ENCODE measurements at places on chromosomes 4 and X. TPM values are rescaled to one million over a fixed set of nuclear protein-coding genes. Genes with fewer than 3 reads are reported as not detected.

GRCh38 chrX:154294791-154295574 is at the start of gene TEX28:
TEX28 (minus strand) TSS chrX:154295124; CDS start chrX:154292117, 3,007 bp downstream.
- H3K4me1 ChIP-seq = no peaks in the 10 kb centered on the region
- H3K27me3 ChIP-seq = no peaks in the 10 kb centered on the region
- H3K27ac ChIP-seq = no peak within 1 kb of the TSS
- H3K36me3 ChIP-seq = no peaks in the 10 kb centered on the region
- H3K4me3 ChIP-seq = no peak within 1 kb of the TSS

GRCh38 chr4:8440492-8441311 is at the start of the genes ACOX3 and TRMT44:
ACOX3 (minus strand) TSS chr4:8440723; CDS start chr4:8416521, 24,202 bp downstream.
TRMT44 (plus strand) TSS chr4:8440777; CDS start chr4:8440823, 46 bp downstream.
- H3K4me1 ChIP-seq = peaks cover 71% of the 10 kb centered on the region
- peak within 1 kb of the TSS; percentile 91 for H3K27ac ChIP-seq
- peak within 1 kb of the TSS; percentile 95 for H3K4me3 ChIP-seq
- H3K27me3 ChIP-seq = no peaks in the 10 kb centered on the region
- peaks cover 13% of the 10 kb centered on the region for H3K36me3 ChIP-seq
- peak; percentile 98 for DNase-seq

PQBP1 gene
- total RNA-seq = 71.0 TPM

DNA sequence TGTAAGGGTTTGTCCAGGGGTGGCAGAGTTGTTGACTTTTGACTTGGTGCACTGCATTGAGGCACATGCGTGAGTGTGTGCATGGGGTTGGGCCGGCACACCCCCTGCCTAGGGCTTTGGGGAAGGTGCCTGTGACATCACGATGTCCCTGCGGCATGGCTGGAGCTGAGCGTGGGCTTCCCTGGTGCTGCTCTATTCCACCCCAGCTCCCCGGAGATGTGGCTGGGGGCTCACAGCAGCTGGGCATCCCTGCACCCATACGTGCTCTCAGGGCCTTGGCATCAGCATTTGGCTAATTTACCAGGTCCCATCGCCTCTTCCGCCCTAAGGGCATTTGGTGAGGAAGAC is 5.7 kb downstream of the PSAPL1 start:
- no peaks in the 10 kb centered on the region for H3K36me3 ChIP-seq
- DNase-seq = no peak
- H3K27me3 ChIP-seq = no peaks in the 10 kb centered on the region
- H3K4me1 ChIP-seq = no peaks in the 10 kb centered on the region
- no peak overlapping the region for H3K4me3 ChIP-seq

DNA sequence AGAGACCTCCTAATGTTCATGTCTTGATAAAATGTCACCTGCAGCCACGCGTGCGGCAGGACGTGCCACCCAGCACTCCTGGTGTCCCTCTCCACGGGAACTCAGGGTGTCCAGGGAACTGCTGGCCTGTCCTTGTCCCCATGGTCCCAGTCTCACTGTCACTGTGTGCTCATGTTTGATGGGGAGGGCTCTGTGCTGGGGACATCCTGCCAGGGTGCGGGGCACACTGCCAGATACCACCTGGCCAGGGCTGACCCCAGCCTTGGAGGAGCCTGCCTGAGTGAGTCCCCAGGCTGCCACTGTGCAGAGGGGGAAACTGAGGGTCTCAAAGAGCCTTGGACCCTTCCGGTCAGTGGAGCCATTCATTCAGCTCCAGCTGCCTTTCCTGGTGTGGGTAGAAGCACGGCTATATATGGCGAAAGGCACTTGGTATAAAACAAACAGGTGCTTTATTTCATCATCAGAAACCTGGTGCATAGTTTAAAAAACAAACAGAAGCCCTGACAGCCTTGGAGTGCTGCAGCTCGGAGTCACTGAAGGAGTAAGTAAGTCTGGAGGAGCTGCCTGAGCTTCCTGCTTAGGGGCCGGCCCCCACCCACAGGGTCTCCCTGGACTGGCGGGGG is 33.0 kb downstream of the NOP14 start:
- H3K4me1 ChIP-seq = peaks cover 41% of the 10 kb centered on the region
- peak overlapping the region; percentile 94 for H3K27ac ChIP-seq
- DNase-seq = no peak
- H3K36me3 ChIP-seq = peaks cover 68% of the 10 kb centered on the region
- no peak overlapping the region for H3K4me3 ChIP-seq
- no peaks in the 10 kb centered on the region for H3K27me3 ChIP-seq

DNA sequence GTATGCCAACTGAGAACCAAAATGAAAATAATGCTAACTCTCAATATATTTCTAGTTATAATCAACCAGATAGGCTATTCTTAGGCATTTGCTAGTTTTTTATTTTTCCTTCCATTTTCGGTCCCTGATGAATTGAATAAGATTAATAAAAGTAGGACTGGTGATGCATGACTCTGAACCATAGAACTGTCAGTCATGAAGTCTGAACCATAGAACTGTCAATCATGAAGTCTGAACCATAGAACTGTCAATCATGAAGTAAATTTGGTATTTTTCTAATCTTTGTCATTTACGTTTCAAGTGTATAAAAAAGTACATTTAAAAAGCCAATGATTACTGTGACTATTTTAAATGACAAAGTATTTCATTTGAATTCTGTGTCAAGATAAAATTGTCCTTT is 460.2 kb upstream of the NDST3 start:
- no peak for DNase-seq
- no peaks in the 10 kb centered on the region for H3K27me3 ChIP-seq
- no peaks in the 10 kb centered on the region for H3K4me1 ChIP-seq
- H3K4me3 ChIP-seq = no peak overlapping the region

VCX gene
- not detected for total RNA-seq

GRCh38 chrX:132173647-132174046 is 45.6 kb downstream of the RAP2C start:
- no peak overlapping the region for H3K4me3 ChIP-seq
- no peaks in the 10 kb centered on the region for H3K36me3 ChIP-seq
- H3K27me3 ChIP-seq = no peaks in the 10 kb centered on the region
- no peak for DNase-seq

DNA sequence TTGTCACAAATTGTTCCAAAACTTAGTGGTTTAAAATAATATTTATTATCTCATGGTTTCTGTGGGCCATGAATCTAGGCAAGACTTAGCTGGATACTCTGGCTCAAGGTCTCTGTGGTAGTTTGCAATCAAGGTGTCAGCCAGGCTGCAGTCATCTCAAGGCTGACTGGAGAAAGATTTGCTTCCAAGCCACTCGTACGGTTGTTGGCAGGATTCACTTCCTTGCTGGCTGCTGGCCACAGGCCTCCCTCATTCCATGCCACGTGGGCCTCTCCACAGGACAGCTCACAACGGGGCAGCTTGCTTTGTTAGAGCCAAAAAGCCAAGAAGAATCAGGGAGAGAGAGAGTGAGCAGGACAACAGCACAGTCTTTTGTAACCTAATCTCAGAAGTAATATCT is 101.4 kb downstream of the WWC2 start:
- no peaks in the 10 kb centered on the region for H3K27me3 ChIP-seq
- no peak overlapping the region for H3K4me3 ChIP-seq
- H3K36me3 ChIP-seq = no peaks in the 10 kb centered on the region
- H3K27ac ChIP-seq = no peak overlapping the region
- H3K4me1 ChIP-seq = peaks cover 7% of the 10 kb centered on the region

GRCh38 chr4:64384237-64385203 is 24.7 kb downstream of the TECRL start:
- no peak overlapping the region for H3K27ac ChIP-seq
- H3K36me3 ChIP-seq = peaks cover 6% of the 10 kb centered on the region
- no peak for DNase-seq

RXFP1 gene
- total RNA-seq = not detected

HAND2 gene
- total RNA-seq = 165 TPM

- no peaks in the 10 kb centered on the region for H3K27me3 ChIP-seq
- no peak overlapping the region for H3K27ac ChIP-seq
- H3K4me1 ChIP-seq = peaks cover 5% of the 10 kb centered on the region
- H3K4me3 ChIP-seq = no peak overlapping the region
Observed at GRCh38 chrX:134636851-134637250, 21.4 kb downstream of the PLAC1 start.

PAGE5 gene
- not detected for total RNA-seq

- H3K36me3 ChIP-seq = peaks cover 6% of the 10 kb centered on the region
- no peaks in the 10 kb centered on the region for H3K27me3 ChIP-seq
- DNase-seq = no peak
- H3K4me1 ChIP-seq = no peaks in the 10 kb centered on the region
Observed at GRCh38 chr4:112423591-112423990, 92.4 kb downstream of the NEUROG2 start.

- H3K4me3 ChIP-seq = no peak overlapping the region
- peaks cover 34% of the 10 kb centered on the region for H3K36me3 ChIP-seq
- H3K4me1 ChIP-seq = peaks cover 9% of the 10 kb centered on the region
- H3K27me3 ChIP-seq = no peaks in the 10 kb centered on the region
- DNase-seq = no peak
- no peak overlapping the region for H3K27ac ChIP-seq
Observed at GRCh38 chr4:70958681-70959080, 34.8 kb upstream of the DCK start.

PABPC1L2A gene
- 0.17 TPM for total RNA-seq

DNA sequence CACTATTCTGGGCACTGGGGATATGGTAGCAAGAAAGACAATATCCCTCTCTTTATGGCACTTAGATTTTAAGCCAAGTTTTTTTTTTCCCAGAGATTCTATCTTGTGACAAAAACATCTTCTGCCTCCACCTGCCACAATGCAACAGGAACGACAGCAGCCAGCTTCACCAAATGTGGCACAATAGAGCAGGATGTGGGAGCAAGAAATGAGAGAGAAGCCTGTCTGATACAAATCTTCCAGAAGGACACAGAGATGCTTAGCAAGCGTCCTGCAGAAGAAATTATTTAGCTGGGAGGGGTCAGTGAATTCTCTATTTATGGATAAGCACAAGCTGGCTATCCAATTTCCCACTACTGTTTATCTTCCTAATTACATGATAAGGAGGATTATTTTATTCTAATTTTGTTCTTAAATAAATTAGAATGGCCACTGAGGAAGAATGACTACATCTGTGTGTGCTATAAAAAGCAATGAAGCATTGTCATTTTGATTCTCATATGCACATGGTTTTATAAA is 27.1 kb upstream of the ZNF330 start:
- no peak overlapping the region for H3K4me3 ChIP-seq
- no peaks in the 10 kb centered on the region for H3K4me1 ChIP-seq
- H3K27ac ChIP-seq = no peak overlapping the region
- H3K27me3 ChIP-seq = peaks cover 9% of the 10 kb centered on the region

- no peak for DNase-seq
- H3K4me1 ChIP-seq = no peaks in the 10 kb centered on the region
- H3K4me3 ChIP-seq = no peak overlapping the region
- H3K27me3 ChIP-seq = no peaks in the 10 kb centered on the region
- no peak overlapping the region for H3K27ac ChIP-seq
Observed at GRCh38 chrX:45557387-45557786, 356.7 kb upstream of the DIPK2B start.

GRCh38 chrX:50718776-50719175 is 95.2 kb downstream of the SHROOM4 start:
- no peaks in the 10 kb centered on the region for H3K27me3 ChIP-seq
- no peak overlapping the region for H3K27ac ChIP-seq
- no peak for DNase-seq
- no peaks in the 10 kb centered on the region for H3K36me3 ChIP-seq
- no peak overlapping the region for H3K4me3 ChIP-seq

DNA sequence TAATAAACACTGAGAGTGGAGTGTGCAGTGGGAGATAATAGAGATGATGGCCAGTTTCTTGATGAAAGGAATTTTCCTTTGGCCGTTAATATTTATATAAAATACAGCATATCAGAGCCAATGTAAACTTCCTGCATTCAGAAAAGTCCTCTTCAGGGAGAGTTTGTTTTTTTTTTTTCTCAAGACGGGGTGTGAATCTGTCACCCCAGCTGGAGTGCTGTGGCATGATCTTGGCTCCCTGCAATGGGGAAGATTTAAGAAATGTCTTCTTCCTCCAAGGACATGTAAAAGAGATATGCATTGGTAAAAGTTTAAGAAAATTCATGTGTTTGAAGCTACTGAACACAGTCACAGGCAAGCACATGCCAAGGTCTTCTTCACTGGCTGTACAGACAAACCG is 25.4 kb upstream of the TBC1D9 start:
- H3K4me1 ChIP-seq = peaks cover 6% of the 10 kb centered on the region
- H3K36me3 ChIP-seq = no peaks in the 10 kb centered on the region
- no peak overlapping the region for H3K27ac ChIP-seq
- DNase-seq = no peak
